ENCODE measurements at places on chromosomes 3 and 15.

- DNase-seq = no peak
Observed at GRCh38 chr3:158731486-158731885, 771 bp downstream of the RARRES1 start.

- DNase-seq = no peak
Observed at GRCh38 chr15:48102167-48102566, 18.6 kb upstream of the SLC24A5 start.

GRCh38 chr15:70266412-70267121, 168.8 kb upstream of the TLE3 start:
- DNase-seq = no peak

GRCh38 chr3:101512396-101512645, 691 bp downstream of the SENP7 start:
- no peak for DNase-seq
